ENCODE measurements at places on chromosomes 7 and 10.

DNA sequence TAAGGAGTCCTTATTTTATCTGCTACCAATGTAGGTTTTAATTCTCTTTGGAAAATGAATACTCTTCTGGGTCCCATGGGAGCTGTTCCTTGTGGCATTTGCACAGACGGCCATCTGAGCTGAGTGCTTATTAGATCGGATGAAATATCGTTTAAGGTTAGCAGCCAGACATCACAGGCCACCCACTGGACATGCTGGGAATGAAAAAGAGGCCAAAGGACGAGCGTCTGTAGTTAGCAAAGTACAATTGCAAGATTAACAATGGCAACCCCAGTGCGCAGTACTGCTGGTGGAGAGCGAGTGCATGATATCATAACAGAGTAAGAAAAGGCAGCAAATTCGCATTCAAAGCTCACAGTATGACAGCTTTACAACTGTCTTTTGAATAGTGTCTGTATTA is 28.3 kb upstream of the CREB5 start:
- DNase-seq, result no peak

- DNase-seq, result peak; percentile 21
Measured at GRCh38 chr10:63103971-63104409, 29.1 kb upstream of the NRBF2 start.

DNA sequence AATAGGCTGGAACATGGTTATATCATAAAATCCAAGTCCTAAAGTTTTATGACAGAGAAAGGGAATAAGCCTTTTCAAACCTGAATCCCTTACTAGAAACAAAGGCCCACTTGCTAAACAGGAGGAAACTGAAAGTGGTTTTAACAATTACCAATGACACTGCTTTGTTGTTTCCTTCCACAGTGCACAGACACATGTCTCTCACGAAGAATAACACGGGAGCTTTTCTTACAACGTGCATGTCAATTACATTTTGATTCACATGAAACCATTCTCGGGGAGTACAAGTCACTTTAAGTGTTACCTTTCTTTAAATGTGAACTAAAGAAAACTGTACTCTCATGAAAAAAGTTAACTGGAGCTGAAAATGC is 1.4 kb downstream of the MRPS33 start:
- peak; percentile 28 for DNase-seq

DNA sequence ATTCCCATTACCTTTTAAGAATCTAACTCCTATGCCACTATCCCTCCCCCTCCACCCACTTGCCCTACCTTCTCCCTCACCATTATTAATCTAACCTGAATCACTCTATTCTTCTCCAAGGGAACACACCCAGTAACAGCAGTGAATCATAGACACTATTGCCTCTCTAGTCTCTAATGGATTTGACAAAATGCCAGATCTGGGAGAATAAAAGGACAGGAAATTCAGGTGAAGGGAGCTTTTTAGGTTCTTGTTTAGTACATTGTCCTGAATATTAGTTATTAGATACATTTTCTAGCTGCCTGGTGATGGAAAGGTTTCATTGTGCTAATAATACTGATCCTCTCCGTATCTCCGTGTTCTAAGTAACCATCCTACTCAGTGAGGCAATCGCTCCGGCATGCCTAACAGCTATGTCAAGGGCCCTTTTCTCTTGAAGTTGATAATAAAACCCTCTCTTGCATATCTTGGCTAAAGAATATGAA is 4.1 kb upstream of the SFR1 start:
- DNase-seq, result no peak

GRCh38 chr7:154652564-154652963 is 350.4 kb downstream of the PAXIP1 start:
- DNase-seq, result no peak

DNA sequence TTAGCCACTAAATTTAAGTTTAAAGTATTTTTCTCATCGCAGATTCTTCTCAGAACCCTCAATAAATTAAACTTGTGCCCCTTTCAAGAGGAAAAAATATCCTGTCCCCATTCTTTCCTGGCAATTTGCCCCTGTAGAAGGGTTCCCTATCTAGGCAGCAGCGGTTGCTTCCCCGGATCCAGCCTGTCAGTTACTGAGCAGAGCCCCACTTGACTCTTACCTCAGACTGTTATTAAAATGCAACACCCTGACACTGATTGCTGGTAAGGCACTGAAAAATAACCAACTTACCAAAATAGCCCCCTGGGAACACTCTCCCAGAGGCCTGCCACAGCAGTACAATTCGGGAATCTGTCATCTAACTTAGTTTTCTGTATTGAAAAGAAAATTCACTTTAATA is 13.9 kb downstream of the LMTK2 start:
- no peak for DNase-seq

- DNase-seq, result no peak
Measured at GRCh38 chr10:131195116-131195515, 116.4 kb downstream of the TCERG1L start.

DNA sequence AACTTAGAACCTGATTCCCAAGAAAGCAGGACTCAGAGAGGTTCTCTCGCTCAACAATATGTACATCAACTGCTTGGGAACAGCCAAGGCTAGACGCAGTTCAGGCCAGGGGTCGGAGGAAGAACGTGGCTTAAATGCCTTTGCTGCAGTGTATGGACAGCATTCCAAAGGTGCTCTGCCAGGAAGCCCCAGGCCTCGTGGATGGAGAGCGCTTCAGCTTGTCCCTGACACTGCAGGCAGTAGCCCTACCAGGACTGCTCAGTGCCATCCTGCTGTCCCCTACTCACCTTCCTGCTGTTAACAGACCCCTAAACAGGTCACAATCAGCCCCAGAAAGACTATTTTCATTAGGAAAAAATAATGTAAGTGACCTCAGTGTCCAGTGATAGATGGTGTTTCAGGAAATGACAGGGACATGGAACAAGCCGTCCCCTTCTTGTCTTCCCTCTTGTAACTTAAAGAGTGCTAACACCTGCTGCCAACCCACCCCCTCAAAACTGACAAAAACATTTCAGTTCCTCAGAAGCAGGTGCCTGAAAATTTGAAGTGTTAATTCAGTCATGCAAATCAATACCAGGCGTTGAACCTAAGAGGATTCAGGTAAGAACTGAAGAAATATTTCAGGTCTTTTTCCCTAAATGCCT is 16.5 kb downstream of the CREB3L2 start:
- peak; percentile 82 for DNase-seq

- DNase-seq, result no peak
Measured at GRCh38 chr10:78584681-78585080, 484.1 kb upstream of the ZMIZ1 start.

DNA sequence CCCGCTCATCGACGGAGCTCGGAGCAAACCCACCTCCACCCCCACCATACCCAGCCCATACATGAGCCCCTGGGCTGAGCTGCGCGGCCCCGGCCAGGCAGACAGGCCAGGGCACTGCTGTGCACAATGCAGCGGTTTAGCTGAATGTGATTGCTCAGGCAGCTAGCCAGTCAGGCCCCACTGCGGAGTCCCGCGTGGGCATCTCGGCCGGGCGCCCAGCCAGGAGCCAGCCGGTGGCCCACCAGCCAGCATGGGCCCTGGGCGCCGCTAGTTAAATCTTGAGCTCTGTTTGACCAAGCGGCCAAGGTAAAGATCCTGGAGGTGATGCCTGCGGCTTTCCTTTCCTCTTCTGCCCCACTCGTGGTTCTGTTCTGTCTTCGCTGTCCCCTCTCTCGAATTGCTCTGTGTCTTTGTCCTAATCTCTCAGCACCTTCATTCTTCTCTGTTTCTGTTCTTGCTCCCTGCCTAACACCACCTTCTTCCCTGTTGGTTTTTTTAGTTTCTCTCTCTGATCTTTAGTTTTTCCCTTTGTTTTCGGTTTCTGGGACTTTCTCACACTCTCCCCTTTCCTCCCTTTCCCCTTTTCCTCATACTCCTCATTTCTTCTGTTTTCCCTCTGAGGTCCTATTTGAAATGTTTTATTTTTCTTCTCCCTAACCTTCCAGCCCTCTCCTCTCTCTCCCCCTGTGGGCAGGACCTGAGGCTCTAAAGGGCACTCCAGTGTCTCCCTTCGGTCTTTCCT is 6.6 kb downstream of the UFSP1 start:
- DNase-seq, result no peak

DNA sequence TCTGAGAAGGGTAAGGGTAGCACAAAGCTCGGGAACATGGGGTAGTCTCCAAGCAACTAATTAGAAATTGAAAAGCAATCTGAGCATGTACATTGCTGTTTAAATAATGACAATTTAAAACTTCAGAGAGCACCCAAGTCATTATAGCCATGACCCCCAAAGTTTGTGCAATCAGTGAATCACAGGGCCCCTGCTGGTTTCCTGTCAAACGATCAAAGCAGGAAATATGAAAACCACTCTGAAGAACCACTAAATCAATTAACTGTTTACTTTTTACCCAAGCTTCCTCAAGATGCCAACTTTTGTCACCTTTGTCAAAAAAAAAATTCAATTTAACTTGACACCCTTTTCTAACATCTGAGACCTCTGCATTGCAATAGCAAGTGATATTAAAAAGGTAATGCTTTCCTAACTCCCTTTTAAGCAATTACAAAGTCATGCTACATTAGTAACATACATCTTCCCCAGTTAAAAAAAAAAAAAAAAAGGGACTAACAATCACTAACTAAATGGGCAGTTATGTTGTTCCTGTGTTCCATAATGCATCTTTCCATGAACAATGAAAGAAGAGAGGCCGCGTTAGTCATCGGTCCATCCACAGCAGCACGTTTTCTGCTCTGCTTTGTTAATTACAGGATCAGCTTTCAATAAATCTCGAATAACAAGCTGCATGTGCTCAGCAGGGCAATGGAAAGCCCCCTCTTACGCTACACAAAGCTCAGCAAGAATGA is 80.6 kb downstream of the ETV1 start:
- DNase-seq, result no peak

GRCh38 chr7:134212576-134213546 is 85.7 kb downstream of the LRGUK start:
- DNase-seq, result no peak

Measured in GM12865 (cell line).